ENCODE measurements at places on chromosomes 4 and X. TPM values are rescaled to one million over a fixed set of nuclear protein-coding genes. Genes with fewer than 3 reads are reported as not detected.

Gene SLITRK4
- 0.97 TPM for polyA plus RNA-seq

- DNase-seq, result peak; percentile 51
These were observed 121.9 kb downstream of the DKK2 start for GRCh38 chr4:106914223-106914622.

- DNase-seq, result no peak
These were observed 64.1 kb upstream of the TENM3 start for GRCh38 chr4:182179105-182179504.

Gene LDOC1
- 74.6 TPM for polyA plus RNA-seq

DNA sequence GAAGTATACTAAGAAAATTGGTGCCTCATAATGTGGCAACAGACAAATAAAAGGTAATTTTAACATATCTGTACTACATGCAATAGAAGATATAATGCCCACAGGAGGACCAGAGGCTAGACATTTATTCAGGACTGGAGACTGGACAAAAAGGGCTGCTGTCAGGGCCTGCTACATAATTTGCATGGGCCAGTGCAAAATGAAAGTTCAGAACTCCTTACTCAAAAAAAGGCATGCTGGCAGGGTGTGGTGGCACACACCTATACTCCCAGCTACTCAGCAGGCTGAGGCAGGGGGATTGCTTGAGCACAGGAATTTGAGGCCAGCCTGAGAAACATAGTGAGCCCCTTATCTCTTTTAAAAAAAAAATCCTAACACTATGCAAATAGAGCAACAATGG, 12.4 kb upstream of the MAOA start:
- DNase-seq, result no peak

DNA sequence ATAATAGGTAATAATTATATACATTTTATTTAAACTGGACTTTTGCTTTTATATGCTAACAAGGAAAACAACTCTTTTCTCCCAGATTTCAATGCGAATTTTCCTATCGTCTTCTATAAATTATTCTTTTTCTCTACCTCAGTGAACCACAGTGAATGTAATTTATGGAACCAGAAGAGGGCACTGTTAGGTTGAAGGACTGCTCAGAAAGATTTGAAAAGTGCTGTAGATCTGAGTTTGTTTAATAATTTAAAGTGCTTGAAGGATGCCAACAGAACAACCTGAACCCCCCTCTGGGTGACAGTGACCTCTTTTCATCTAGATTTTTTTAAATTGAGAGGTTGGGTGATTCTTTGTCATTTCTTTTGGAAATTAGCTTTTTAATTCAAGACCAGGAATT, 54.9 kb downstream of the PHOX2B start:
- DNase-seq, result no peak

Gene MYL5
- polyA plus RNA-seq, result 17.4 TPM

GRCh38 chrX:41412261-41413081, 34.7 kb upstream of the NYX start:
- no peak for DNase-seq

Gene FUNDC1
- polyA plus RNA-seq, result 23.6 TPM

DNA sequence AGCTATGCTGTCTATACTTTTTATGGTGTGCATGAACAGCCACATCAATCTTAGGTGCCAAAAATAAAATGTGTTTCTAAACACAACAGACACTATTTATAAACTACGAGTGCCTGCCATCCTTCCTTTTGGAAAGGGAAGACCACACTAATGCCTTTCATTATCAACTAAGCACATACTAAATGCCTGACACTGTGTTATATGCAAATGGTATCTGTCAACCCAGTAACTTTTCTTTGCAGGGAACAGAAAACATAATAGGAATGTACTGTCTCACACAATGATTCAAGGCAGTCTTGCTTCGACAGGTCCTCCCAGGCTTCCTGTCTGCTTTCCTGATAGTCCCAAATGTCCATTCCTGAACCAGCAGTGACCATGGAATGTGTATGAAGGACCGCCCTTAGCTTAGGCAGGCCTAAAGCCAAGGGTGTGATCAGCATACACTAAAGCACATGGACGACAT, 43.8 kb downstream of the ADGRA3 start:
- no peak for DNase-seq

DNA sequence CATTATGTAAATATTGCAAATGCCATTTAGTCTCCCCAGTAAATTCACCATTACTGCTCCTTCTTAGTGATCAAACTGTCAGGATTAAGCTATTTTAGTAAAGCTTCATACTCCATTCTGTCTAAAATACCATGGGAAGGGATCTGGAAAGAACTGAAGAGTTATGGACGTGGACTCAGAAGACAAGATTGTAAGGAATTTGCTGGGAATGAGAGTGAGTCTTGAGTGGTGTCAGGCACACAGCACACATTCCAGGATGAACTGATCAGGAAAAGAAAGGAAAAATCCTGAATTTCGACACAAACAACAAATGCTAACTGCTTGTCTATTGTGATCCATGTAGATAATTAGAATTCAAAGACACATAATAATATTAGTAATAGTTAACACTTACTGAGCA, 311.0 kb downstream of the CENPC start:
- no peak for DNase-seq

- peak; percentile 29 for DNase-seq
These were observed 4.9 kb upstream of the TLR8 start for GRCh38 chrX:12901486-12901885.

Gene CDKL5
- 13.1 TPM for polyA plus RNA-seq

GRCh38 chrX:71000139-71000538, 68.0 kb downstream of the SNX12 start:
- DNase-seq, result no peak

- DNase-seq, result no peak
These were observed 164.8 kb upstream of the ZIC3 start for GRCh38 chrX:137401092-137401491.

GRCh38 chrX:123745511-123745910, 12.7 kb upstream of the THOC2 start:
- DNase-seq, result no peak

- no peak for DNase-seq
These were observed 72.0 kb downstream of the PRPS1 start for GRCh38 chrX:107700317-107700774.

Gene PCYT1B
- 5.3 TPM for polyA plus RNA-seq

- DNase-seq, result no peak
These were observed 7.0 kb downstream of the SFRP2 start for GRCh38 chr4:153781717-153782416.

Gene LINC00632
- 24.4 TPM for polyA plus RNA-seq

Gene CT45A10
- 14.7 TPM for polyA plus RNA-seq

Gene UGT2B17
- polyA plus RNA-seq, result not detected

Gene UGT2A1
- 0.12 TPM for polyA plus RNA-seq

GRCh38 chrX:136879001-136879687, 1.4 kb downstream of the RBMX start:
- DNase-seq, result no peak

All from right lung (tissue), 10 donors.